ENCODE measurements at places on chromosomes 4 and X. TPM values are rescaled to one million over a fixed set of nuclear protein-coding genes. Genes with fewer than 3 reads are reported as not detected.

Gene HGFAC
- total RNA-seq, result not detected

Gene TRIM75
- not detected for total RNA-seq

Gene NPY2R
- total RNA-seq, result not detected

Gene MAPK10
- total RNA-seq, result 14.4 TPM

Gene FHIP1A
- 0.43 TPM for total RNA-seq

Gene SOD3
- 12.2 TPM for total RNA-seq

Gene CC2D2A
- total RNA-seq, result 23.2 TPM

Gene ZRSR2
- total RNA-seq, result 5.0 TPM

Gene RPS6KA3
- 36.7 TPM for total RNA-seq

Gene IL21
- not detected for total RNA-seq

Gene ETDB
- total RNA-seq, result not detected

Gene HSFX1
- total RNA-seq, result 0.37 TPM

Gene SLC38A5
- 40.4 TPM for total RNA-seq

Gene HPF1
- total RNA-seq, result 19.7 TPM

Gene AGTR2
- total RNA-seq, result not detected

Gene VCX2
- total RNA-seq, result not detected

Gene GAGE12H
- total RNA-seq, result not detected

Gene XAGE1A
- not detected for total RNA-seq

Gene ATP1B4
- not detected for total RNA-seq

Gene PAGE4
- total RNA-seq, result not detected

Gene STATH
- total RNA-seq, result not detected

Gene SYTL5
- 0.57 TPM for total RNA-seq

Gene C1QTNF7
- 1.0 TPM for total RNA-seq

Gene TEC
- total RNA-seq, result 0.71 TPM

Gene TRO
- total RNA-seq, result 14.0 TPM

Gene MAGEB4
- not detected for total RNA-seq

Gene JADE3
- 2.7 TPM for total RNA-seq

Gene XAGE3
- not detected for total RNA-seq

Gene TLR2
- 0.28 TPM for total RNA-seq

Gene ANAPC4
- 21.1 TPM for total RNA-seq

Gene CFAP47
- under 0.01 TPM for total RNA-seq

Gene USP17L12
- total RNA-seq, result not detected

Gene PPP2R2C
- total RNA-seq, result not detected

Gene XAGE2
- total RNA-seq, result not detected

Gene GAR1
- 1.9 TPM for total RNA-seq

Gene BBS12
- 6.8 TPM for total RNA-seq

Gene MAGEB17
- not detected for total RNA-seq

Gene IL2
- total RNA-seq, result not detected

Gene AVPR2
- total RNA-seq, result not detected

Gene PABPC1L2B
- not detected for total RNA-seq

Gene PCDH10
- total RNA-seq, result 1.8 TPM

Gene SGMS2
- 67.0 TPM for total RNA-seq

Gene MAD2L1
- total RNA-seq, result 3.0 TPM

Gene BST1
- 19.9 TPM for total RNA-seq

Gene SYNPO2
- total RNA-seq, result 17.9 TPM

Gene PAK3
- total RNA-seq, result 1.6 TPM

Gene KDR
- total RNA-seq, result 0.28 TPM

Gene MSX1
- total RNA-seq, result 7.8 TPM
